ENCODE measurements at places on chromosomes 5 and 9.

DNA sequence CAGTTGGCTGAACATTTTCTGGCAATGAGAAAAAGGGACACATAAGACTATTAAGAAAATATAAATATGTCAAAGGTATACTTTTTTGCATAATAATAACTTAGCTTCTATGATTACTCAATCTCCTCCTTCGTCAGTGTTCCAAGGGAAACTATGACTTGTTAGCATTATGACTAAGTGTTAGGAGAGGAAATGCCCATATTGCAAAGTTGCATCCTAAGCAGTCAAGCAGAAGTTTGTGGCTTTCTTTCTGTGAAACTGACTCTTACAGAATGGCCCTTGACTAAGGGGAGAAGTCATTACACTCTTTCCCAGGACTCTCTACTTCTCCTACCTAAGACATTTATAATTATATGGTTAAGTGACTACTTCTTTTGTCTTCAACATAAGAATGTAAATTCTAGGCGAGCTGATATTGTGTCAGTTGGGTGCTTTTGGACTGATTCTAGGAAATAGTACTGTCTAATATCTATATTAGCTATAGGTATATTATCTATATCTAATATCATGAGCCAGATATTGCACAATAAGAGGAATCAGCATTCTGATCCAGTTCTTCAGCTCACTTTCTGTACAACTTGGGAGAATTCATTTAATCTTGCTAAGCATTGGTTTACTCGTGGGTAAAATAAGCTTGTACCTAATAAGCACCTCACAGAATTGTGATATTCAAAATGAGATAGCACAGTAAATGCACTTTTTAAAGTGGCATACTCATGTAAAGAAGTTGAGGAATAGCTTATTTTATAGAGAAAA, 16.4 kb upstream of the SPINK6 start:
- no peak for DNase-seq

DNA sequence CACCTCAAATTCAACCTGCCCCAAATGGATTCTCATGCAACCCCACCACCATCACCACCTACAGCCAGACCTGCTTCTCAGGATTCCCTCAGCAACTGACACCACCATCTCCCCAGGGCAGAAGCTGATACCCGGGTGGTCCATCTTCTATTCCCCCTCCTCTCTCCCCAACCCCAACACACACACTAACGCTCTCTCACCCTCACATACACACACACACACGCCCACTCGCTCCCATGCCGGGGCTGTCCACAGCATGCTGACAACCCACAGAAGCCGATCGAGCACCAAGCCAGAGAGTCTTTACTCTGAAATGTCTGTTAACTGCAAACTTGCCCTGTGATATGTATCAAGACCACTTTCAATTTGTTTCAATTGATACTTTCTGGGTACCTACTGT, 28.4 kb downstream of the B4GALT1 start:
- DNase-seq, result no peak

- DNase-seq, result no peak
These were observed 9.0 kb downstream of the FOXB2 start for GRCh38 chr9:77028478-77028877.

- peak; percentile 29 for DNase-seq
These were observed 48.0 kb upstream of the CAST start for GRCh38 chr5:96614110-96614691.

DNA sequence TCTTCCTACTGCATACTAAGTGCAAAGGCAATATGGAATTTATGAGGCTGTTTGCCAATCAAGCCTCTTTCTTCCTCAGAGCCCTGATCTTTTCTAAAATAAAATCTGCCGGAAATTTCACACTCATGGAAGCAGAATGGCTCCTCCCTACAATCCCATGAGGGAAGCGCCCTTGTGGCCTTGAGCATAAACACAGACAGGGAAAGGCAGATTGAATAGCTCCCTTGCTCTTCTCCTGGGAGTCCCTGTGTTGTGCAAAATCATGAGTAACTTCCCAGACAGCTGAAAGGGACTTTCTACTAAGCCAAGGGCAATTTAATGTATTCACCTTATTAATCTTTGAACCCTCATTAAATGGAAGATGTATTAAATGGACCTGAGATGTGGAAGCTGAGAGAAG, 226.1 kb upstream of the PIK3R1 start:
- no peak for DNase-seq

GRCh38 chr5:115389034-115389798, 92.8 kb upstream of the CCDC112 start:
- DNase-seq, result no peak

DNA sequence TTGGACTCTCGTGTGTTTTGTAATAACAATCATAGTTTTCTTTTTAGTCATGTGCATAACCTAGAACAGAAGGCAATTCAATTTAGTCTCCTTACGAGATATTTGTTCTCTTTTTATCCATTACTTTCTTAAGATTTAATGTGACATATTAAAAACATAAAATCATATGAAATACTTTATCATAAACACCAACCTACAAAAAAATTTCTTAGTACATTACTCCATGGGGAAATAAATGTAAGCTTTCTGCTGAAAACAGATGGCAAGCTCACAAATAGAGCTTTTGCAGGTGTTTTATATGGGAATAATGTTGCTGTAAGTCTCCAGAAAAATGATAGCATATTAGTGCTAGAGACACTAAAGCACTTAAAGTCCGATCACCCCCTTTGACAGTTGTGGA, 1035.2 kb upstream of the ARRDC3 start:
- no peak for DNase-seq

- DNase-seq, result no peak
These were observed 236.2 kb downstream of the NNT start for GRCh38 chr5:43839218-43839617.

GRCh38 chr5:35678661-35679060, 61.0 kb downstream of the SPEF2 start:
- no peak for DNase-seq

- no peak for DNase-seq
These were observed 77.2 kb downstream of the COL15A1 start for GRCh38 chr9:99020786-99021436.

GRCh38 chr5:17260549-17260948, 43.1 kb downstream of the BASP1 start:
- no peak for DNase-seq

GRCh38 chr9:125986966-125987365, 239.8 kb downstream of the PBX3 start:
- no peak for DNase-seq

DNA sequence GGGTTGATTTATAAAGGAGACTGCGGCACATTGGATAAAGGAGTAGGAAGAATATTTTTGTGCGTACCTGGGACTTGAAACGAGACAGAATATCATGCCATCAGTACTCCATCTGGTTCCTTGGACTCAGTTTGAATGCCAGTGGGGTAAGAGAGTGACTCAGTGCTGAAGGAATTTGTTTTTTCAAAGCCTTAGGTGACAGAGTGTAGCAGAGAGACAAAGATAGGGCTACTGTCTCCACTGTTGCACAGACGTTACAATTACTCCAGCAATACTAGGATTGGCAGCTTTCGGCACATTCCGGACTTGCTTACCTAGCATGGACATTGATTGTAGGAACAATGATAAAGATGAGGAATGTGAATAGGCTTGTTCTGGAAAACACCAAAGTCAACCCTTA, 250.7 kb downstream of the KCTD16 start:
- DNase-seq, result no peak

GRCh38 chr5:93800988-93801811, 59.8 kb upstream of the POU5F2 start:
- DNase-seq, result no peak

GRCh38 chr5:74222806-74223205, 417.7 kb downstream of the ENC1 start:
- DNase-seq, result no peak

DNA sequence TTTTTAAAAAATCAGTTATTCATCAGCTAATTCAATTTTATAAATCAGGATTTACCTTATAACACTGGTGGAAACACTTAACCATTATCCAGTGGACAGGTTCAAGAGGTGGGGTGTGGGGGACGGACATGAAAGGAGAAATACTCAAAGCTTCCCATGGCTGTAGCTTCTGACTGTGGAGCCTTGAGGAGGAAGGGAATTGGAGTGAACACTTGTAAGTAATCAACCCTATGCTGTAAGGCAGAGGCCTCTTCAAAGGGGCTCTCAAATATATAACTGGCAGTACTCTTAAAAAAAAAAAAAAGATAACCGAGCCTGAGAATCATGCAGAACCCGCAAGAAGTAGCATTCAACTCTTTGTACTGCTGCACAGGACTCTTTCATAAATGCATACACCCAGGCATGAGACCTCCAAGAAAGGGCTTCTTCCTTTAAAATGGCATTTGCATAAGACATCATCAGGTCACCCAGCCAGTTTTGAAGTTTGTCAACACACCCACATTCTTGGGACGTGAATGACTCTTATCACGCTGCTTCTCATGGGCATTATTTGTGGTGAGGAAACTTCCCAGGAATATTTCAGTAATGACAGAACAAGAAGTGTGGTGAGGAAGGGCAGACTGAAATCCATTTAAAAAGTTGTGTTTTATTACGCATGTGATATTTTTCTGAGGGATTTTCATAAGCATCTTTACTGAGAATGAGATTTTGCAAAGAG, 8.1 kb downstream of the OSMR start:
- DNase-seq, result no peak

DNA sequence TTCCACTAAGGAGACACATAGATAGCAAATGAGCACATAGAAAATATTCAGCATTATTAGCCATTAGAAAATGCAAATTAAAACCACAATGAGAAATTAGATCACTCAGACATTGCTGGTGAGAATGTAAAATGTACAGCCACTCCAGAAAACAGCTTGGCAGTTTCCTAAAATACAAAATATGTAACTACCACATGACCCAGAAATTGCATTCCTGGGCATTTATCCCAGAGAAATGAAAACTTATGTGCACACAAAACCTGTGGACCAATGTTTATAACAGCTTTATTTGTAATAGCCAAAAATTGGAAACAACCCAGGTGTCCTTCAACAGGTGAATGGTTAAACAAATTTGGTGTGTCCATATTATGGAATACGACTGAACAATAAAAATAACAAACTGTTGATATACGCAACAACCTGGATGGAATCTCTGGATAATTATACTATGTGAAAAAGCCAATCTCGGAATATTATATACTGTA, 34.8 kb upstream of the SHC3 start:
- no peak for DNase-seq

GRCh38 chr9:21801683-21802417, 586 bp upstream of the MTAP start:
- DNase-seq, result no peak

- DNase-seq, result no peak
These were observed 779.4 kb downstream of the SEMA5A start for GRCh38 chr5:8766448-8766847.

DNA sequence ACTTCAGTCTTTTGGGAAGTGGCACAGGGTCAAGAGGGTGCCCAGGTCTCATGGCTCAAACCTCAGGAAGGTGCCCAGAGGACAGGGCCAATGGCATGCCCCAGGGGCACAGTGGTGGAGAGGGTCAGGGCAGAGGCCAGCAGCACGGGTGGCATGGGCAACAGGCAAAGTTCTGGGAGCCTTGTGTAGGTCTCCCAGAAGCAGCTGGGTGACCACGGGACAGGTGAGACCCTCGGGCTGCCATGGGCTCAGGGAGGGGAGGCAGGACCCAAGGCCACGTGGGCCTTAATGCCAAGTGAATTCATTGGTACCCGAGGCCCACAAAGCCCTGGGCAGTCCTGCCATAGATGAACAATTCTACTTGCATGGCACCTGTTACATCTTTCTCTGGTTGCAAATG, 72.4 kb upstream of the ADAMTS2 start:
- no peak for DNase-seq
